ENCODE measurements at places on chromosomes 2 and 18.

DNA sequence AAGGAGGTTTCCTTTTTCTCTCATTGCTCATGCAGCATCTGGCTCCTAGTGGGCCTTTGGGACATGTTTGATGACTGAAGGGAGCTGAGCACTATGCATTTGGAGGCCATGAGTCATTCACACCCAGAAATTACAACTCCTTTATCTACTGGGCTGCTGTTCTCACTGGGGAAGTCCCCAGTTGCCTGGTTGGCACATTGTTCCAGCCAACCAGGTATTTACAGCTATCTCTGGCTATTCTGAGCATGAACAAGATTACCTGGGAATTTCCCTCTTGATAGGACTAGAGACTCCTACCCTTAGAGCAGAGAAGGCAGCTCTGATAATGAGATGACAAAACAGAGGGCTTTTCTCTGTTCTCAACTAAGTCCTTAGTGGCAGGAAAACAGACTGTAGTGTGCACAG lies 206.5 kb downstream of the SETBP1 start:
- DNase-seq = peak; percentile 32

DNA sequence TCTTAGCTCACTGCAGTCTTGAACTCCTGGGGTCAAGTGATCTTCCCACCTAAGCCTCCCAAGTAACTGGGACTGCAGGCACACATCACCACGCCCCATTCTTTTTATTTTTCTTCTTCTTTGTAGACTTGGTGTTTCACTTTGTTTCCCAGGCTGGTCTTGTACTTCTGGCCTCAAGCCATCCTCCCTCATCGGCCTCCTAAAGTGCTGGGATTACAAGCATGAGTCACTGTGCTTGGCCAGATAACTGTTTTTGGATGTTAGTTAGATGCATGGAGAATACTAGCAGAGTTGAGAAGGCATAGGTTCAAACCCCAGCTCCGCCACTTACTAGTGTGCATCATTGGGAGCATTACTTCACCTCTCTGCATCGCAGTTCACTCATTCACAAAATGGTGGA lies 88.3 kb downstream of the TXNL1 start:
- DNase-seq = no peak

- DNase-seq = no peak
Observed at GRCh38 chr2:30454571-30454970, 7.5 kb downstream of the LCLAT1 start.

- no peak for DNase-seq
Observed at GRCh38 chr2:4579977-4580376, 876.6 kb downstream of the DCDC2C start.

DNA sequence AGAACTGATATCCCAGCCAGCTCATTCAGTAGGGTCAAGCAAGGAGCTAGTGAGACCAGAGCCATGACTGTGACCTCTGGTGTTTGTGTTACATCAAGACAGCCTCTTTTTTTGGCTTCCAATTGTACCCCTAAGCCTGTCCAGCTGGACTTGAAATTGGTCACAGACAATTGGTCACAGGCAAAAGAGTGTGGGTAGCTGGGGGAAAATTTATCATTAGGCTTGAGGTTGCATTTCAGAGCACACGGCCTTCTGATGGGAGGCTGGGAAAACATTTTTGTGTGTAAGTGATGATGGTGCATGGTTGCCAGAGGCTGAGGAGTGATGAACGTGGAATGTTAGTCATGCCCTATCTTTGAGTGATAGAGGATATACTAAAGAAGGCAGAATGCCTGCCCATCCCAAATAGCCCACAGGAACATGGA lies 285.1 kb upstream of the SLC14A2 start:
- no peak for DNase-seq

- DNase-seq = peak; percentile 94
Observed at GRCh38 chr18:40877096-40877495, 1077.9 kb upstream of the PIK3C3 start.

- no peak for DNase-seq
Observed at GRCh38 chr18:50614838-50615237, 55.0 kb downstream of the MAPK4 start.

GRCh38 chr2:30503695-30504052 lies 56.6 kb downstream of the LCLAT1 start:
- no peak for DNase-seq

GRCh38 chr18:34998661-34999060 lies 42.6 kb upstream of the MAPRE2 start:
- no peak for DNase-seq

- DNase-seq = peak; percentile 85
Observed at GRCh38 chr2:25301453-25302352, 40.0 kb downstream of the DNMT3A start.

GRCh38 chr2:101105654-101106053 lies 45.5 kb downstream of the TBC1D8 start:
- no peak for DNase-seq

- DNase-seq = no peak
Observed at GRCh38 chr2:218755567-218756404, 26.2 kb upstream of the CYP27A1 start.

DNA sequence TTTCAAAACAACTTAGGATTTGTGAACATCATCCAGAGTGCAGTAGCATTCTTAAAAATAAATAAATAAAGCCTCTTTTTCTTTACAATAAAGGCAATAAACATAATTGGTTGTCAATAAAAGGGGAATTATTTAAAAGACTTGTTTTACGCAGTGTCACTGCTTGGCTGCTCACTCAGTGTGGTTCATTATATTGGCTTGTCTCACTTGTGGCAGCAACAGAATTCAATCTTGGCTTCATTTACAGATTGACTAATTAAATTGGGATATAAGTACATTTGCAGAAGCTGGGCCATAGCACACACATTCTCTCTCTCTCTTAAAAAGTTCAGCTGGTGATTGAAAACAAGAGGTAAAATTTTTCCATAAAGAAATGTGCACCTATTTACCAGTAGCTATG lies 1027.6 kb downstream of the LRP1B start:
- DNase-seq = no peak

DNA sequence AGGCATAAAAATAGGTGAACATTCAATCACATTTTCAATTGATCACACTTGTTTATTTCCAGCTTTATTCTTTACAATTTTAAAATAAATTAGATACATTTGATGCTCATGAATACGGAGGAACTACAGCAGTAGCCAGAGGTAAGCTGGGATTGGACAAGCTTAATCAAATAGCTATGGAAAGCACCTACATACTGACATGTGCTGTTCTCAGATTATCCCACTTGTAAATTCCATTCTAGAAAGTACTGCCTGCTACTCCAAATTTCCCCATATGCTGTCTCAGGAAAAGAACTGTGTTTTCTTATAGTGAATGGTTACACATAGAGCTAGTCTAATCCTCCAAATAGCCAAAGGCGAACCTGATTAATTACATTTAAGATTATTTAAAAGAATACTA lies 24.2 kb downstream of the PELI1 start:
- no peak for DNase-seq

DNA sequence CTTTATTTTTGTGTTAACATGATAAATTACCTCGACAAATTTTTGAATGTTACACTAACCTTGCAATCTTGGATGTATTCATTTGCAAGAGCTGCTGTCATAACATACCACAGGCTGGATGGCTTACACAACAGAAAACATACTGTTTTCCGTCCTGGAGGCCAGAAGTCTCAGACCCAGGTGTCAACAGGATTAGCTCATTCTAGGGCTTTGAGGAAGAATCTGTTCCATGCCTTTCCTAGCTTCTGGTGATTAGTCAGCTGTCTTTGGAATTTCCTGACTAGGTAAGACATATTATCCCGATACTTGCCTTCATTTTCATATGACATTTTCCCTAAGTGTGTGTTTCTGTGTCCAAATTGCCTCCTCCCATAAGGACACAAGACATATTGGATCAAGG lies 188.6 kb upstream of the CDH19 start:
- DNase-seq = no peak

DNA sequence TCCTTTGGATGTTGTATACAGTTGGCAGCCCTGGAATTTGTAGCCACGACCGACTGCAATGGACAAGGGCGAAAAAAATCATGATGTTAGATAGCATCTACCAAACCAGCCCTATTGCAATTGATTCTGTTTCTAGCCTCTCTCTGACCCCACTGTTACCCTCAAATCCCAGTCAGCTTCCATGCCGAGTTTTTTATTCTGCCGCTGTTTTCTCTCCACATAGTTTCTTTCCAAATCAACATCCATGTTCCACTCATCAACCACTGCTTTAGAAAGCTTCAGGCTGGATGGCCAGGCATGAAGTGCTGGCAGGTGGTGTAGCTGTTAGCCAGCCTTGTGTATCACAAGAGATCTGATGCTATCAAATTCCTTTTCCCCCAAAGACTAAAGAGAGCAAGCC lies 272.8 kb downstream of the FIGN start:
- no peak for DNase-seq

GRCh38 chr2:20580690-20581437 lies 70.0 kb downstream of the HS1BP3 start:
- no peak for DNase-seq

- DNase-seq = no peak
Observed at GRCh38 chr2:177593402-177593801, 200.8 kb downstream of the AGPS start.

- peak; percentile 96 for DNase-seq
Observed at GRCh38 chr2:104853534-104854497, at the start of gene POU3F3. TSS of gene POU3F3 (plus strand) at chr2:104854115. CDS start at chr2:104855511, 1,396 bp downstream.

GRCh38 chr18:45374236-45374635 lies 241.0 kb upstream of the SLC14A2 start:
- DNase-seq = no peak

DNA sequence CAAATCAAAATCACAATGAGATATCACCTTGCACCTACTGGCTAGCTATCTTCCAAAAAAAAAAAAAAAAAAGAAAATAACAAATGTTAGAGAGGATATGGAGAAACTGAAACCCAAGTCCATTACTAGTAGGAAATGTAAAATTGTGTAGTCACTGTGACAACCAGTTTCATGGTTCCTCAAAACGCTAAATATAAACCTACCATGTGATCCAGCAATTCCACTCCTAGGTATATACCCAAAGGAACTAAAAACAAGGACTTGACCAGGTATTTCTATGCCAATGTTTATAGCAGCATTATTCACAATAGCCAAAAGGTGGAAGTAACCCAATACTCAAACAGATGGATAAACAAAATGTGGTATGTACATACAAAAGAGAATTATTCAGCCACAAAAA lies 11.7 kb upstream of the SCRN3 start:
- DNase-seq = no peak

DNA sequence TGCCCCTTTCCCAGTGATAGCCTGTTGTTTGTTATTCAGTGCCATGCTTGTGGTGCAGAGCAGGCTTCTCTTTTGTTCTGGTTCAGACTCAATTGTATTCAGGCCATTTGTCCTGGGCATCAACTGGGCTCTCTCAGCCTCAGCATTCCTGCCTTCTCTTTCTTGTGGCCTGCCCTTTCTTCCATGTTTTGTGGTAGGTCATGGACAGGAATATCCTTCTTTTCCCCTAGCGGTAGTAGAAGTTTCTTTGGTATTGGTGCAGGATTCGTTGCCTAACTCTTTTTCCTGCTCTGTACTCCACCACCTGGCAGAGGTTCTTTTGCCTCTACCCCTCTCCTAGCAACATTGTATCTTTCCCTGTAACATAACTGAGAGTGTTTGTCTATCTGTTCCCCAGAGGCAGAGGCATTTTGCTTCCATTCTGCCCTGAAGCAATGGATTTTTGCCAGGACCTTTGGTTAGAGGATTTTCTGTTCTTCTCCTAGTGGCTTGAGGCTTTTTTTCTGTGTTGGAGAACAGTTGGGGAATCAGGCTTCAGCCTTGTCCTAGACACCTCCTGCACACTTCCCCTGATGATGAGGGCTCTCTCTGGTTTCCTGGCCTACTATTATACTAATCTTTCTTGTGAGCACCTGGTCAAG lies 68.5 kb downstream of the NCOA1 start:
- peak; percentile 39 for DNase-seq
